ENCODE measurements at places on chromosomes 1 and 21.

DNA sequence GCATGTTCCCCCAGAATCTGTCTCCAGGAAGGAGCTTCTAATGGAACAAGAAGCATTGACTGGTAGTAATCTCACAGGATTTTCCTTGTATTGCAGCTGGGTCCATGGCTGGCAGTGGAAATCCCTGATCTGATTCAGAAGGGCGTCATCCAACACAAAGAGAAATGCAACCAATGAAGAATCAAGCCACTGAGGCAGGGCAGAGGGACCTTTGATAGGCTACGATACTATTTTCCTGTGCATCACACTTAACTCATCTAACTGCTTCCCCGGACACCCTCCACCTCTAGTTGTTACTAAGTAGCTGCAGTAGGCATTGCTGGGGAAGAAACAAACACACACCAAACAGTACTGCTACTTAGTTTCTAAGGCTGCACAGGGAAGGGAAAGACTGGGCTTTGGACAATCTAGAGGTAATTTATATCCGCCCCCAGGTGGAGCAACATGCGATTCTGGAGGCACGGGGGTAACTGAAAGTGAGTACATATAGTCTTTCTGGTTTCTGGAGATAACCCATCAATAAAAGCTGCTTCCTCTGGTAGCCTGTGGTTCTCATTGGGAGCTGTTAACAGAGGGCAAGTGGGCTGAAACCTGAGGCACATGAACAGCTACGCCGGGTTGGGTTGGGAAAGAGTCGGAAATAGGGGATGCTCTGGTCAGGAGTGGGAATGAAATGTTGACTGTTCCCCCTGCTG lies 837 bp upstream of the USP21 start:
- no peak for DNase-seq

DNA sequence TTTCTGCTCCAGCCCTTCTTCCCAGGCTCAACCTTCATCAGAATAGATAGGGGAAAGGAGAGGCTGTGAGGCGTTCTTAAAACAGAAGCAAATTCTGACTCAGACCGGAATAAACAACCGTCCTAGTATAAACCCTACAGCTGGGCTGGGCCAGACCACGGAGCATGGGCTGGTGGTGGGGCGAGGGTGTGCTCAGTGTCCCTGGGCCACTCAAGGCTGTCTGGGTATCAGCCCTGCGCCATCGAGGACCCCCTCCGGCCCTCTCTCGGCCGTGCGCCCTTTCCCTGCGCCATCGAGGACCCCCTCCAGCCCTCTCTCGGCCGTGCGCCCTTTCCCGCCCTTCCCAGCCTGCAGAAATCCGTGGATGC lies 36.0 kb downstream of the CAPN2 start:
- DNase-seq = no peak

DNA sequence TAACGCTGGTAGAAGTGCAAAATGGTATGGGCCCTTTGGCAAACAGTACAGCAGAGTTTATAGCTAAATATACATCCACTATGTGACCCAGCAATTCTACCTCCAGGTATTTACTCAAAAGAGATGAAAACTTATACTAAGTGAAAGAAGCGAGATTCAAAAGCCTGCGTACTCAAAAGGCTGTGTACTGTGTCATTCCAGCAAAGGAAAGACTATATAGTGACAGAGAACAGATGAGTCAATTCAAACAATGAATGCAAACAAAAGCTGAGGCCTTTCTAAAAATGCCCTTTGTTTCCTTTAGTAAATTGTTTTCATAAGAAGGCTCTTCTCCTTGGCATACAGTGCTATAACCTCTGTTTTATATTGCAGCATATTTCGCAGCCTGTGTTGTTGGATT lies 268.8 kb upstream of the CSF3R start:
- DNase-seq = no peak

DNA sequence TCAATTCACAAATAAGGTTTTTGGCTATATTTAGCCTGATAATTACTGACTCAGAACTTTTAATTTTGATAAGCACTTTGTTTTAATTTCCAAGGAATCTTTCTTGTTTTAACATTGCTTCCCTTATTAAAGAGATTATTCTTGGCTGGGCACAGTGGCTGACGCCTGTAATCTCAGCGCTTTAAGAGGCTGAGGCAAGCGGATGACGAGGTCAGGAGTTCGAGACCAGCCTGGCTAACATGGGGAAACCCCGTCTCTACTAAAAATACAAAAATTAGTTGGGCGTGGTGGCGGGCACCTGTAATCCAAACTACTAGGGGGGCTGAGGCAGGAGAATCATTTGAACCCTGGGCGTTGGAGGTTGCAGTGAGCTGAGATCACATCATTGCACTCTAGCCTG lies 13.8 kb downstream of the ALG14 start:
- no peak for DNase-seq

GRCh38 chr1:71179997-71180396 lies 99.2 kb upstream of the ZRANB2 start:
- no peak for DNase-seq

DNA sequence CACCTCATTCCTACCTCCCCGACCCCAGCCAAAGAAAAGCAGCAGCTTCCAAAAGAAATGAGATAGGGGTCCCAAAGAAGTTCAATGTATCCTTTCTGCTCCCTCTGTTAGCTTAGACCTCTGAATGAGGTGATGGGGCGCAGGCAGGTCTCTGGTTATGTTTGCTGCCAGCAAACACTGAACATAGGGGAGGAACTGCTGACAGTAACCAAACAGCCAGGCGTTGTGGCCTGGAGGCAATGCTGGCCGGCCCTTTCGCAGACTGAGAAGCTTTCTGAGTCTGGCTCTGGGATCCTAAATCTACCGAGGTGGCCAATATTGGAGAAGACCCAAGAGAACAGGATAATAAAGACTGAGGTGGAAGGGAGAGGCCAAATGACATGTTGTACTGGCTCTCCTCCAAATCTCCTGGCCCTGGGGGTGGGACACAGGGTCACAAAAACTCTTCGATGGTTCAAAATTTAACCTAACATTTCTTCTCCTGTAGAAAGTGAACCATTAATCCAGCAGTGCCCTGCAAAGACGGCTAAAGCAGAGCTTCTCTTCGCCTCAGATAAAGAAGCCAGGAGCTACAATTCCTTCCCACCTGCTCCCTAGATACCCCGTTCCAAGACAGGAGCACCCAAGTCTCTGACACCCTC lies 19.6 kb downstream of the SSR2 start:
- no peak for DNase-seq

Measured in stimulated activated CD8-positive, alpha-beta memory T cell treated with anti-CD3 and anti-CD28 coated beads, Interleukin-4, amount 100 ng/mL, for 1 hour (primary cell).